ENCODE measurements at places on chromosomes 7 and 10.

- DNase-seq: no peak
Observed at GRCh38 chr7:111499027-111499426, 63.3 kb downstream of the IMMP2L start.

DNA sequence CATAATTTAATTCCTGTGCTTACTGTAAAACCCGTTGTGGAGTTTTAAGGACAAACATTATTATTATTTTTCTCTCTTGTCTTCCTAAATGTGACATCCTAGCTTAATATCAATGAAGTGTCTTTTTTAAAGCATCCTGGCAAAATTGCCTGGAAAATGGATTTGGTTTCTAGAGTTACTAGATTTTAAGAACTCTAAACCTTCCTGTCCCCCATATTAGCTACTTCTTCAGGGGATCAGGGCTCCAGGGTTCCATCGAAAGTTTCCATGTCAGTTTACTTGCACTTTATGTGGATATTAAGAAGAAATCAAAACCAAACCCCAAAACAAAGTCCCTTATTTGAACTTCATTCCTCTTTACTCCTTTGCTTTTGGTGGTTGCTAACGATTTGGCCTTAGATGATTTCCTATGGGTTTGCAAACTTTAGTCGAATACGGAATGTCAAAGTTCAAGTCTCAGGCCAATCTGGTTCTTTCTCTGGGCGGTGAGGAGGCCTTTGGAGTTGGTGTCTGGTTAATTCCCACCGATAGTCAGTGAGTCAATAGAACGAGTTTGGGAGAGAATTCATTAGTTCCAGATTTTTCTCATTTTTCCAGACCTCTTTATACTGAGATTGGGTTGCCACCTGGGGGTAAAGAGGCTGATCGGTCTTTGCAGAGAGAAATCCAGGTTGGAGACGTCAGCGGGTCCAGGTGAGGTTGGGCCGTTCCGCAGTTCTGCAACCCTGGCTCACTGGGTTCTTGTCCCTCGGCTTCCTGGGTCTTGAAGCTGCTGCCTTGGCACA, 1.1 kb downstream of the CUX1 start:
- no peak for DNase-seq

GRCh38 chr10:101894742-101895141, 51.1 kb upstream of the KCNIP2 start:
- DNase-seq: no peak

GRCh38 chr10:24237801-24238395, 29.0 kb downstream of the KIAA1217 start:
- no peak for DNase-seq

- no peak for DNase-seq
Observed at GRCh38 chr7:112161253-112162141, 44.7 kb downstream of the DOCK4 start.

GRCh38 chr10:128566361-128566968, 440.2 kb upstream of the MKI67 start:
- DNase-seq: no peak

DNA sequence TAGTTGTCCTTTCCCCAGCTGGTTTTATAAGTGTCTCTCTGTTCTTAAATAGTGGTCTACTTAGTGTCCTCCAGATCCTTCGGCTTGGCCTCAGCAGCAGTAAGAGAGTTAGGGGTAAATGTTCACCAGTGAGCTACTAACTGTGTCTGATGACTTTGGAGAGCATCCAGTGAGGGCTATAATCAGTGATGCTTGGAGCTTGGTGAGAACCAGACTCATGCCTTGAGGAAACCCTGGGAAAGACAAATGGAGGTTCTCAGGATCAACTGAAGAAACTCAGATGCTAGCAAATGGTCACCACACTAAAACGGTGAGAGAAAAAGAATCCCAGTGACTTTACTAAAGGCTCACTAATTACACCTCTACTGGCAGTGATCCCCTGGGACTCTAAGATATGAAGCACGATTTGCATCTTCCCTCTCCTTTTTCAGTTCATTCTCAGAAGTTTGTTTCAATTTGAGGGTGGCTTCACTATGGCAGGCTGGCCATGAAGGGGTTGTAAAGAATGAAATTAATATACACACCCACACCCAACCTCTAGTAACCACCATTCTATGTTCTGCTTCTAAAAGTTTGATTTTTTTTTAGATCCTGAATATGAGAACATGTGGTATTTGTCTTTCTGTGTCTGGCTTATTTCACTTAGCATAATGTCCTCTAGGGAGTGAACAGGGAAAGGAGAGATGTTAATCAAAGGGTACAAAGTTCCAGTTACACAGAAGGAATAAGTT, 177.9 kb downstream of the PDE1C start:
- DNase-seq: no peak

- DNase-seq: no peak
Observed at GRCh38 chr7:36802459-36803135, 78.3 kb upstream of the AOAH start.

- no peak for DNase-seq
Observed at GRCh38 chr7:70402069-70402468, 729.9 kb upstream of the GALNT17 start.

GRCh38 chr10:27525819-27526218, 21.7 kb downstream of the RAB18 start:
- DNase-seq: no peak

DNA sequence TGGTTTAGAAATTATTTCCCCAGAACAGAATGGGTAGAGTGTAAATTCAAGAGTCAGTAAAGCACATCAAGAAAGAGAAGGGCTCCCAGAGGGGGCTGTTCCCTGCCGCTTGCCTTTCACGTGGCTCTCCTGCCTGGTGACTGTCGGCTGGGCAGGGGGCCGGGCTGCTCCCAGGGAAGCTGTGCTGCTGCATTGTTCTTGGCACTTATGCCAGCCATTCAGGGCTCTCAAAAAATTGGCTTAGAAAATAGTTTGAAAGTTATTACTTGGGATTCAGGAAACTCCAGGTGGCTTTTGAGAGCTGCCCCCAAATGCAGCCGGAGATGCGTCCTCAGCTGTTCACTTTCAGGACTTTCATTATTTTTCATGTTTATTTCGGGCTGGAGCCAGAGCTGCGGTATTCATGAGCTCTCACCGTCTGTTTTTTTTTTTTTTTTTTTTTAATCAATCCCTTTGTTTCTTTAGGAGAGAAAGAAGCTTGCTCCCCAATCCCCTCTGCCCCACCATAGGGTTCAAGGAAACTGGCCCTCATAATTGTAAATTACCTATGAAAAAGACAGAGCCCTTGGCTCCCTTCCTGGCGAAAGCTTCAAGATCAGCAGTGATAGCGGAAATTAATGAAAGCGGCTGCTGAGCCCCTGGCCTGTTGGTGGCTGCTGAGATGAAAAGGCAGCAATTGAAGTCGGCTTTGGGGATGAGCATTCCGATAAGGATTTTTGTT, 94.1 kb downstream of the SORCS3 start:
- no peak for DNase-seq

GRCh38 chr7:154743206-154743605, 259.7 kb downstream of the PAXIP1 start:
- no peak for DNase-seq

DNA sequence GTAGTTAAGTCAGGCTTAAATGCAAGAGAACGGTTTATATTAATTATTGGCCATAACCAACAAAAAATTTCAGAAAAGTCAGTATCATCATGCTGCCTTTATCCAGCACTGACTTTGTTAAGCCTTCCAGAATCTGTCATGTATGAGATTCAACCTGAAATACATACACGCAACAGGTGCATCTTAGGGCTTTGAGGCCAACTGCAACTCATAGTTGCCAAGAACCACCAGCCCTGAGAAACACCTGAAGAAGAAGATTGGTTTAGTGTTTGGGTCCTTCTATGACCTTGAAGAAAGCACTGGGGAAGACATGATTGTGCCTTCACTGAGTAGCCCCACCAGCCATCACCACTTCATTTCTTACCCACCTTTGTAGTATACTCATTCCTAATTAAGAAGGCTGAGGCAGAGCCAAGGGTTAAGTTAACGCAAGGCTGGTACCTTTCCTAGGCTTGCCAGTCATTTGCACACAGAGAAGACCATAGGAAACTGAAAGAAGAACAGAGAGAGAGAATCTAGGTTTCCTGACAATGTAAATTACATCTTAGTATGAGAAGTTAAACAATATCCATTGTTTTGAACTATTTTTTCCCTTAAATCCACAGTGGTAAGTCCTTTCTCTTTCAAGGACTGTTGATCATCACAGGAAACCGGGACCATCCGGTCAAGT, 200.1 kb upstream of the PRKCQ start:
- DNase-seq: no peak

DNA sequence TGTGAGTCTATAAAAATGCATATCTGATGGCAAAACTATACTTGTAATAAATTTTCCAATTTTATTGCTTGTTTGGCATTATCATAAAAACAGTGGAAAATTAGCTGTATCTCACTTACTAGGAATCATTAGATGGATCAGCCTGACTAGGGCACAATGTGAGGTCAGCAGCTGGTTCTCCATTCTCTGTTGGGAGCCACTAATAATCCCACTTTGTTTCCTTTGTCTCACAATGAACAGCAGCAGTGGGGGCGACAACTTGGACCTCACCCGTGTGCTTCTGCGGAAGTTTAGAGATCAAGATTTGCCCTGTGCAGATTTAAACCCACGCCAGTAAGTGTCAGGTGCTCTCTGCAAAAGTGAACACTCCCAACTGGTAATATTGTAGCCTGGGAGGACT, 295.5 kb downstream of the ABCA13 start:
- DNase-seq: no peak

DNA sequence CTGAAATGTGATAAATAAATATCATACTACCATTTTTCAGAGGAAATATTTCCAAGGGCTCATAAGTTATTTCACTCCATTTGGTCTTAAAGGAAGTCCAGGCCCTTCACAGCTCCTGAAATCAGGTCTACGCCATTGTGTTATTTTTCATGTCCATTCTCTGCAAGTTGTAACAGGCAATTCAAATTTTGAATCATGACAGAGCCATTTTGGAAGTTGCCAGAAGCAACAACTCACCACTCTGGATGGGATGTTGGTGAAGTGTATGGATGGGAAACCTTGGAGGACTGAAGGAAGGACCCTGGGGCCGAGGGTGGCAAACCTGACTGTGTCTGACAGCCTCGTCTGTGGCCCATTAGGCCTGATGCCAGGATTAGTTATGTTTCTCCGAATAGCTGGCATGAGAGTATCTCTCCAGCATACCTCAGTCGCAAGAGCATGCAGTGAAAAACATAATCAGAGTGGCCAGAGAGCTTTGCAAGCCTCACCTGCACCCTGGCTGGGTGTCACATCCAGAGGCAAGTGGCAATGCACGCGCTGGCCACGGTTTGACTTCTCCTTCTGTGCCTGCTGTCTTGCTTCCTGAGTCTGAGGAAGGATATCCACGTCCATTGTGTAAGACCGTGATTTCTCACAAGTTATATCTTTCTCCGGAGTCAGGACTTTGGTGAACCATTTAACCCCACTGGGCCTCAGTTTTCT, 87.1 kb downstream of the NRP1 start:
- no peak for DNase-seq

GRCh38 chr10:131273476-131273875, 38.0 kb downstream of the TCERG1L start:
- DNase-seq: no peak

DNA sequence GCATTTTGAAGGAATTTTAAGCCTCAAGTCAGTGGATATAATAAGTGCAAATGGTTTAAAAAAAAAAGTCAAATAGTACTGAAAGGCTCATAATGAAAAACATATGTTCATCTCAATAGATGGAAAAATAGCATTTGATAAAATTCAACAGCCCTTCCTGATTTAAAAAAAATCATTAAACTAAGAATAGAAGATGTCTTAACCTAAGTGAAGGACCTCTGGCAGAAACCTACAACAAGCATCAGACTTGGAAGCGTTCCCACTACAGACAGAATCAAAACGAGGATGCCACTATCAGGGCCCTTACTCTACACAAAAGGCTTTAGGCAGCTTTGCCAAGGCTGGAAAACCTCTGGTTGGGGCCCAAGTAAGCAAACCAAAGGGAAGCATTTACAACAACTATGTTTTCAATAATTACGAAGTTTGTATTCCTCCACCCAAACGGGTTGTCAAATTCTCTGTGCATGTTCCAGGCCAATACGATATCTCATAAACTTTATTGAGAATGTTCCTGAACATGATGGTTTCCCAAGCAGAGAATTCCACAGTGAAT, 45.1 kb downstream of the CYTH3 start:
- no peak for DNase-seq

GRCh38 chr10:97574374-97575126, 2.0 kb downstream of the ANKRD2 start:
- no peak for DNase-seq

DNA sequence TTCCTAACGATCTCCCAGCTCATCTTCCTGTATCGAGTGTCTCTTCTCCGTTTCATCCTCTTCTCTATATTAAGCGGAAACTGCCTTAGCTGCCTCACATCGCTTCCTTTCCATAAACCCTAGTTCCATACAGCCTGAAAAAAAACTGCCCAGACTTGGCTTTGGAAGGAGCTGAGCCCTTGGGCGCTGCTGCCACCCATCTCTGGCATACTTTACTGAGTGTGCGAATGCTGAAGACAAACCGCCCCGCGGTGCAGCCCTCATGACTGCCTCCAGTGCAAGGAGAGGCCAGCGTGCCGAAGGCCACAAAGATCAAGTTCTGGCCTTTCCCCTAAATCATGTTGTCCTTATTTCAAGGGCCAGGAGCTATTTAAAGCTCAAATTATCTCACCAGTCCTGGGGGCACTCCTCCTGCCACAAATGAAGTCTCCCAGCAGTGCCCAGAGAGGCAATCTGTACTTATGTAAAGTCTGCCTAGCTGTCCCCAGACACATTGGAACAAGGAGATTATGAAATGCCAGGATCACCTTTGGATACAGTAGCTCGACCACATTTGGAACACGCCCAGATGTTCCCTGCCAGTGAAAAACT, 25.2 kb downstream of the YWHAG start:
- no peak for DNase-seq

DNA sequence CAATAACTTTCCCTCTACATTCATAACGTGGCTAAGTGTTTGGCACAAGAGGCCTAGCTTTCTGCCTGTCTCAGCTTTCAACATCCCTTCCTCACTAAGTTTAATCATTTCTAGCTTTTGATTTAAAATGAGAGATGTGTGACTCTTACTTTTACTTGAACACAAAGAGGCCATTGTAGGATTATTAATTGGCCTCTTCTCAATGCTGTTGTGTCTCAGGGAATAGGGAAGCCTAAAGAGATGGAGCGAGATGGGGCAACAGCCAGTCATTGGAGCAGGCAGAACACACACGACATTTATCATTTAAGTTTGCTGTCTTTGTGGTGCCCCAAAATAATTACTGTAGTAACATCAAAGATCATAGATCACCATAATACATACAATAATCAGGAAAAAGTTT, 167.1 kb upstream of the TRIM24 start:
- DNase-seq: no peak

- DNase-seq: peak; percentile 41
Observed at GRCh38 chr7:6271060-6271658, 1.3 kb downstream of the CYTH3 start.
